ENCODE measurements at places on chromosomes 1 and 21. TPM values are rescaled to one million over a fixed set of nuclear protein-coding genes. Genes with fewer than 3 reads are reported as not detected.

DNA sequence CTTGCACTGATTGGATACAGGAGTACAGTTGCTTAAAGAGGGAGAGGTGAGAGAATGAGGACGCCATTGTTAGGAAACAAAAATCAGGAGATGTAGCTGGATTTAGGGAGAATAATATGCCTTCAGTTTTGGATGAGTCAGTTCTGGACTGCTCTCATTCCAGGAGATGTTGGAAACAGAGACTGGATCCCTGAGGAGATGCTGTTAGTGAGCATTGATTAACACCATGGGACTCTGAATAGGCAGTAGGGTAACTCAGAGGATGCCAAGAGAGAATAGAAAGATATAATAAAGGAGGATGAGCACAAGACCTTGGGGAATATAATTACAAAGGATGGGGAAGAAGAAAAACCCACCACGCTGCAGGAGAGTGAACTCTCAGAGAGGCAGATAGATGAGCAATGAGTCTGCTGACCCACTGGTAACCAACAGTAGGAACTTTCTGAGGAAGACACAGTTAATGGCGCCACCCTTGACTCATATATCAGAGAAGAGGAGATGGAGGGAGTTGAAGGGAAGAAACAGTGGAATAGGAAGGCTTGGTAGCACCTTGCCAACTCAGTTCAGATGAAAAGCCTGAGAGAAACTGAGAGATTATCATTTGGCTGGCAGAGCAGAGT is 10.5 kb downstream of the KCNJ15 start:
- DNase-seq, result no peak

The SPOCD1 gene
- total RNA-seq, result not detected

The BTG2 gene
- total RNA-seq, result 508 TPM

The MPZ gene
- 11.8 TPM for total RNA-seq
